ENCODE measurements at places on chromosomes 6 and 20. TPM values are rescaled to one million over a fixed set of nuclear protein-coding genes. Genes with fewer than 3 reads are reported as not detected.

GRCh38 chr6:12602342-12602741 lies 114.2 kb upstream of the PHACTR1 start:
- DNase-seq = no peak

- DNase-seq = no peak
Observed at GRCh38 chr6:11328613-11329247, 96.3 kb upstream of the NEDD9 start.

GRCh38 chr20:29410806-29411457 lies 1846.5 kb upstream of the DEFB115 start:
- no peak for DNase-seq

DNA sequence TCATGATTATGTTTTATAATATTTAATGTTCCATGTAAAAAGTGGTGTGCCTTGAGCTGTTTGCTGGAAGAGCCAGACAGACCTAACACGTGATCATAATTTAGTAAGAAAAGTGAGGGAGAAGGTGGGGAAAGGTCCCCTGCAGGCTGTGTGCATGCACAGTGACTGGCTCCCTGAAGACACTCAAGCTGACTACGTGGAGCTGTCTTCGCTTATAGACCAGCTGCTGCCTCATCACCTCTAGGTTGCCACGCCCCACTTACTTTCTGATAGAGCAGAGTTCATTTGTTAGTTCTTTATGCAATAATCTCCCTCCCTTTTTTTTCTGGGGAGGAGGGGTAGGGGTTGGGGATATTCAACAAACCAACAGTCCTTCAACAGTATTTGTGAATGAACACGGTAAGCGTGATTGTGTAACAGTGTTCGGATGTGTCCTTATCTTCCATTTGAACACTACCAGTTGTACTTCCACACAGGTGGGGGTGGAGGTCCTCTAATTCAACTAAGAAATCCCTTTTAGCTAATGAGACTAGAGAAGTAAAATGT lies 157.3 kb downstream of the BACH2 start:
- no peak for DNase-seq

MRPL18 gene
- total RNA-seq = 59.3 TPM

CTCFL gene
- total RNA-seq = 0.16 TPM
